CD4-positive, alpha-beta T cell treated with Interleukin-17A for 1 hour (primary cell): ENCODE measurements at places on chromosomes 5 and 9.

GRCh38 chr9:108271646-108272348 is 584.0 kb downstream of the ACTL7B start:
- peak; percentile 9 for DNase-seq

- DNase-seq = no peak
These were observed 97.0 kb downstream of the GHR start for GRCh38 chr5:42520203-42520602.

DNA sequence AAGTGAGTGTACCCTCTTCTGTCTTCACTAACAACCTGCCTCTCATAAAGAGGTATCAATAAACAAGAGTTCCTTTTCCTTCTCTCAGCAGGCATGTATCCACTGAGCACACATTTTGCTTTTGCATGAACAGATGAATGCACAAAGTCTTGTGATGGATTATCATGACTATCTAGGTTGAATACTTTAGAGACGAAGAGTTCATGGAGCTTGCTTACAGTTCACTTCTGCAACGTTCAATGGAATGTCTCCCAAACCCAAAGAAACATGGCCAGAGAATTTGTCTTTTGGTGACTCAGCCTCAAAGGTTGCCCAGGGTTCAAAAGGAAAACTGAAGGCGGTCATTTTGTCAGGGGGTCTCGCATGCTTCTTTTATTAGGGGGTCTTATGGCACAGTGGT is 55.4 kb downstream of the BRINP1 start:
- DNase-seq = no peak

DNA sequence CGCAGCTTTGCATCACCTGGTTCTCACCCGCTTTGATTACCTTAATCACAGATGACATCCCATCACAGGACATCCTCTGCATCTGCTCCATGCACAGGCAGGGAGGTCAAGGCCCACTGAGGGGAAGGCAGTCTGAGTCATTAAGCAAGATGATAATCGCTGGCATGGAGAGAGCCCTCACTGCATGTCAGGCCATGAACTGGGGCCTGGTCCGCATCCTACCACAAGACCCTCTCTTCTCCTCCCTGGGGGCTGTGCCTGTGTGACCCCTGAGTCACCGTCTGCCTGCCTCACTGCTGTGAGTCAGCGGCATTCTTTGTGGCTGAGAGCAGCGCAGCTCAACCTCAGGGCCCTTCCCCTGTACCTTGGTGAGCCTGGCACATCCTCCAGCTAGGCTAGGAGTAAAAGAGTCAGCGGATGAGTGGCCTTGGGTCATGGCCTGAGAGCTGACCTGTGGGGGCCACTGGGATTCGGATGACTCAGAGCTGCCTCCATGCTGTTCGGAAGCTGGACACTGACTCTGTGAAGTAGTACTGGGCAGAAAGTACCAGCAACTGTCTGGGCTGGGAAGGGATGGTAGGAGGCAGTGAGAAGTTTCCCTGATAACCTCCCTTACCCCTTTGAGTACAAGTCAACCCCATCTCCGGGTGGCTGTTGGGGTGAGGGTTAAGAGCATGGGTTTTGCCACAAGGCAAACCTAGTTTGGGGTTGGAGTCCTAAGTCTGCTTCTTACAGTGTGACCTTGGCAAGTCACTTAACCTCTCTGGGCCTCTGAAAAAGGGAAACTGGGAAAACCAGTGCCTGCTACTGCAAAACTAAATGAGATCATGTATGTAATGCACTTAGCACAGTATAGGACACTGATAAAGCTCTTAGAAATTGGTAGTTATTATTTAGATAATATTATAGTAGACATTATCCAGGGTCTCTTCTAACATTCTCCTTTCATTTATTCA is 14.6 kb upstream of the ARSI start:
- DNase-seq = no peak

GRCh38 chr5:147223343-147223742 is 11.5 kb upstream of the STK32A start:
- DNase-seq = no peak

GRCh38 chr9:126508171-126508591 is 105.5 kb upstream of the LMX1B start:
- DNase-seq = no peak

DNA sequence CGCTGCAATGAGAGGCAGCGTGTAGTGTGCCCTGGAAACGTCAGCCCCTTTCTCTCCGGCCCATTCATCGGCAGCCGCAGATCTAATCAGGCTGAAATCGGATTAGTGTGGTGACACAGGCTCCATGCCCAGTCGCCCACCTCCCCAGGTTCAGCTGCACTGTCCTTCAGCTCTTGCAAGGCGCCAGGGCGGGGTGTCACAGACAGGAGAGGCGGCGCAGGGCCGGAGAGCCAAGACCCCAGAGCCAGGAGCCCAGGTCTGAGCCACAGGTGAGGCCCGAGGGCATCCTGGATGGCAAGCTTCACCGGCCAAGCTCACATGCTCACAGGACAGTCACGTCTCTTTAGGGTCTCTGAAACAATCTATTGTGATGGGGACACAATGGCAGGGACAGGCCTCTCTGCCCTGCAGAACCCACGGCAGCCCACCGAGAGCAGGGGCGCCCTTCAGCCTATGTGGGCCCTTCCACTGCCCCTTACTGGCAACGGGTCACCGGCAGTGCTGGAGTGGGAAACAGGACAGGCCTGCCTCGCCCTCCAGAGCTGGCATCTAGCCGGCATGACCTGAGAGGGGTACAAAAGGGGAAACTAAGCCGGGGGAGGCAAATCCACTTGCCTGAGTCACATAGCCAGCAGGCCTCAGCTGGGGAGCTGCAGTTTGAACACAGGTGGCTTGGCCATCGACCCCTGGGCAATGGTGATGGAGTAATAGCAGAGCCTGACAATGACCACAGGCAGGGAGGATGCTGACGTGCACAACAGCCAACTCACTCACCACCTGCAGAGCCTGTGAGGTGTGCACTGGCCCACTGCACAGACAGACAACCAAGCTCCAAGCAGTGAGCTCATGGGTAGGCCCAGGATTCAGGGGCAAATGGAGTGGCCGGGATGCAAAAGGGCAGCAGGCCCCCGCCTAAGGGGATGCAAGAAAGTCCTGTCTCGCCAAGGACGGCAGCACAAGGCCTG is 48.1 kb downstream of the VAV2 start:
- no peak for DNase-seq

DNA sequence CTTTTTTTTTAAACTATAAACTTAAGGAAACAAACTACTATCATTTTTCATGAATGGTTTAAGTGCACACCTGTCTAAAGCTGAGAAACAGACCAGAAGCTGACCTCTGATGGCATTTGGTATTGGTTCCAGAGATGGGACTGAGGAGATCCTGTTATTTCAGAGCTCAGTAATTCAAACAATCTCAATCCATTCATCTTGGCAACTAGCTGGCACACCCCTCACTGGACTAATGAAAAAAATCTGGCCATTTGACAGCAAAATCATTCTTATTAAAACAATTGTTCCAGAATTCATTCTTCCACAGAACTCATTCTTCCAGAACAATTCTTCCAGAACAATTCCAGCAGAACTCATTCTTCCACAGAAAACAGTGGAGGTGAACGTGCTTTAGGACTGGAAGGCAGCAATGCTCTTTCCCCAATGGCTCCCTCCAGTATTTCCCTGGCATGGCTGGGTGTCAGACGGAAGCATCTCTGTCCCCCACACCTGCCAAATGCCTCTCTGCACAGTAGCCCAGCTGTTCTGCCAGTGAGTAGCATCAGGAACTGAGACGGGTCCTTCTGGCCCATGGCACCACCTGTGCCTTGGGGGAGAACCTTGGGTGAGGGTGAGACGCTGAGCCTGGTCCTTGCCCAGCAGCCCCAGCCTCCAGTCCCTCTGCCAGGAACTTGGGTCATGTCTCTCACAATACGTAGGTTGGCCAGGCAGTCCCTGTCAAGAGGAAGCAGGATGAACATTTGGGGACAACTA is 87.5 kb upstream of the EQTN start:
- no peak for DNase-seq

DNA sequence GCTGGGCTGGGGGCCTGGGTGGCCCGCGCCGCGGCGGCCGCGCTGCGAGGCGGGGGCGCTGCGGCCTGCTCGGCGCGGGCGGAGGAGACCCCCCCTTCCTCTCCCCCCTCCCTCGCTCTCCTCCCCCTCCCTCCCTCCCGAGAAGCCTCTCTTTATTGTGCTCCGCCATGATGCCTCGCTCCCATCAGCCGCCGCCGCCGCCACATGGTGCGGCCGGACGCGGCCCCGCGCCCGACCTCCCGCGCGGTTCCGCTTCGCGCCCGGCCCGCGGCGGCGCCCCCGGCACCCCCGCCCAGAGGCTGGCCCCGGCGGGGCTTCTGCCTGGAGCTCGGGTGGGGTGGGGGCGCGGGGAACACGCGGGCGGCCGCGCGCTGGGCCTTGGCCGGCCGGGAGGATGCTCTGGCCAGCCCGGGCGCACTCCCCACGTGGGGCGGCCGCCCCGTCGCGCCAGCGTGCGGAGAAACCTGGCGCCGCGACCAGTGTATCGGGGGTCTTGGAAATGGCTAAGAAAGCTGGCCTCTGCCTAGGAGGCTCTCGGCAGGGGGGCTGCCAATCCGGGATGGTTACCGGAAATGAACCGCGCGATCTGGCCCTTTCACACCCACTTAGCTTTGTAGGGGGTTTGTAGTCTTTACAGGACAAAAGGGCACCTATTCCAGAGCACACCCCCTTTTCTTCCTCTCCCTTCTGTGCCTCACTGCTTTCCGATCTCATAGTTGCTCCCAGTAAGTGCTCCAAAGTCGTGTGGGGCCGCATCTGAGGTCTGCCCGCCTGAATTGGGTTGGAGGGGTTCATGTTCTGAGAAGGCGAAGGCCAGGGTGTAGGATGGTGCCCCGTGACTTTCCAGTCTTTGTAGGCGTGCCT is 1.0 kb downstream of the SET start:
- DNase-seq = peak; percentile 74

DNA sequence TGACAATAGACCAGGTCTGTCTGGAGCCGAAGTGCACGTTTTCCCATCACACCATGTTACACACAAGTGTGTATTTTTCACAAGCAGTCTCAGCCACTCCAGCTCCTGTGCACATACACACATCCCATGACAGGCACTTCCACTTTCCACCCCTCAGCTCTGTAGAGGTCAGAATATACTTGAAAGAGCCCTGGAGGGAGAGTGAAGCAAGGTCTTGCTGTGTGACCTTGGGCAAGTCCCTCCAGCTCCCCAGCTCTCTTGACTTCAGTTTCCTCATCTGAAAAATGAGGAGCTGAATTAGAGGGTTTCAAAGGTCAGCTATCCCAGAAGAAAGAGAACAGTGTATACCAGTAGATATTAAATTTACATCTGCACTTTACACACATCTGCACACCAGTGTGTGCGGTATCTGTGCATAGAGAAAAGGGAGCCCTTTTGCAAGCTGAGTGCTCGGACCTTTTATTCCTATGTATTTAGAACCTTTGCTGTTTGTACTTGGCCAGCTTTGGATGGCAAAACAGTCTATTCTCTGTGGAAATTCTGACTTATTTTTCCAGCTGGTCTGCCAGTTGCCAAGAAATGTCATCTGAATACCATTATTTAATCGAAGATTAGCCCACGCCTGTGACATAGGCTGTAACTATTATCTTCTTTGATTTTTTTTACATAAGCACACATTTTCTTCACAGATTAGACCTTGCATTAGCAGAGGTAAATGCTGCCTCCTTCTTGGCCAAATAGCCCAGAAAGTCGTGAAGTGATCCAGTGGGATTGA is 528.0 kb downstream of the BNC2 start:
- DNase-seq = no peak

DNA sequence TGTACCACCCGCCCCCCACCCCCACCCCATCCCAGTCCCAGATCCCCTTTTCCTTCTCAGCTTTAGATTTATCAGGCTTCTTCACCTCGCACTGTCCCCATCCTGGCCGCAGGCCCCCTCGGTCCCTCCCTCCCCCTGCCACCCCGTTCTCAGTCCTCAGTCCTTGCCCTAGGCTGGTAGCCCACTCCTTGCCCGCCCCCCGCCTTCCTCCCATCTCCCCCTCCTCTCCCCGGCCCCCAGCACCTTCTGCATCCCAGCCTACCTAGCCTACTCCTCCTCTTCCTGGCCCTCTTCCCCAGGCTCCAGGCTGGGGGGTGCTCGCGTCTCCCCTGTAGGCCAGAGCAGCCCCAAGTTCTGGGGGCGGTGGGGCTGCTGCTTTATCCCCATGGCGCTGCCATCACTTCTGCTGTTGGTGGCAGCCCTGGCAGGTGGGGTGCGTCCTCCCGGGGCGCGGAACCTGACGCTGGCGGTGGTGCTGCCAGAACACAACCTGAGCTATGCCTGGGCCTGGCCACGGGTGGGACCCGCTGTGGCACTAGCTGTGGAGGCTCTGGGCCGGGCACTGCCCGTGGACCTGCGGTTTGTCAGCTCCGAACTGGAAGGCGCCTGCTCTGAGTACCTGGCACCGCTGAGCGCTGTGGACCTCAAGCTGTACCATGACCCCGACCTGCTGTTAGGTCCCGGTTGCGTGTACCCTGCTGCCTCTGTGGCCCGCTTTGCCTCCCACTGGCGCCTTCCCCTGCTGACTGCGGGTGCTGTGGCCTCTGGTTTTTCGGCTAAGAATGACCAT is 828 bp downstream of the NPR2 start:
- DNase-seq = no peak

- DNase-seq = no peak
These were observed 50.2 kb upstream of the STARD4 start for GRCh38 chr5:111562561-111562960.

- no peak for DNase-seq
These were observed 184.5 kb upstream of the FBN2 start for GRCh38 chr5:128722551-128722950.

DNA sequence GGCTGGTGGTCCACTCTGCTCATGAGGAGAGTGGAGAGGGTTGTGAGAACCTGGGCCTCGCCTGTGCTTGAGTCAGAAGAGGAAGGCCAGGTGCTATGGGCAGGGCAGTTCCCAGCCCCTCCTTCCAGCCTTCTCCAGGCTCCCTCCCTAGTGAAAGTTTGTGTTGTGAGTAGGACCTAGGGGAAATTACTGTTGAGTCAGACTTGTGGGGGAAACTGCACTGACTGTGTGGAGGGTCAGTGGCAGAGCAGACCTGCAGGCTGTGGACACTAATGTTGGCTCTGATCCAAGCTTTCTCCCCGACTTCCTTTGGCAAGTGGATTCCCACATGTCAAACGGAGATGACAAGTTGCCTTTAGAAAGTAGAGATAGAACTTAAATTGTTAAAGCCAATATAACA is 102.6 kb downstream of the ARHGAP26 start:
- DNase-seq = no peak

DNA sequence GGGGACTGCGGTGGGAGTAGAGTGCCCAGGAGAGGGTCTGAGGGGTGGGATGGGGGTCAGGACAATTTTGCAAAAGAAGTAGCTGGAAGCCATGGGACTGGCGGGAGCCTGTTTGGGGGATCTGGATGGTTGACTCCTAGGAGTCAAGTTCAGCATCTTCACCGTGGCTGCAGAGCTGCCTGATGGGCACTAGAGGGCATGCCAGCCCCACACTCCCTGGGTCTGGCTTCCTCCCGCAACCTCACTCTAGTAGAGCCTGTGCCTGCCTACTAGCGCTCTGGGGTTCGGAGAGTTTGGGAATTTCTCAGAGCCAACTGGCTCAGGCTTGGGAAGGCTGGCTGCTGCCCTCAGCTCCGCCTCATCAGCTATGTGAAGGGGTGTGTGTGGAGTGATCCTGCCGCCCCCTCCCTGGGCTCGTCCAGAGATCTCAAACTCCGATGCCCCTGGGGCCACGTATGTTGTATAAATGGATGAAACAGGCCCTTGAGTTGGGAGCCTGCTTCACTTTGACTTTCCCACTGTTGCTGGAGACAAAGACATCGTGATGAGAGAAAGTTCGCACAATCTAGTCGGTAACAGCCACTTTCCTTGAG is 10.8 kb downstream of the TSPAN17 start:
- DNase-seq = peak; percentile 67
